Stimulated activated CD8-positive, alpha-beta memory T cell treated with anti-CD3 and anti-CD28 coated beads, Interleukin-15, amount 100 ng/mL, for 24 hours (primary cell): ENCODE measurements at places on chromosomes 1 and 21.

- DNase-seq, result no peak
Observed at GRCh38 chr1:5938101-5938646, 54.1 kb downstream of the NPHP4 start.

GRCh38 chr21:23522751-23523150, 2084.5 kb downstream of the MRPL39 start:
- no peak for DNase-seq

DNA sequence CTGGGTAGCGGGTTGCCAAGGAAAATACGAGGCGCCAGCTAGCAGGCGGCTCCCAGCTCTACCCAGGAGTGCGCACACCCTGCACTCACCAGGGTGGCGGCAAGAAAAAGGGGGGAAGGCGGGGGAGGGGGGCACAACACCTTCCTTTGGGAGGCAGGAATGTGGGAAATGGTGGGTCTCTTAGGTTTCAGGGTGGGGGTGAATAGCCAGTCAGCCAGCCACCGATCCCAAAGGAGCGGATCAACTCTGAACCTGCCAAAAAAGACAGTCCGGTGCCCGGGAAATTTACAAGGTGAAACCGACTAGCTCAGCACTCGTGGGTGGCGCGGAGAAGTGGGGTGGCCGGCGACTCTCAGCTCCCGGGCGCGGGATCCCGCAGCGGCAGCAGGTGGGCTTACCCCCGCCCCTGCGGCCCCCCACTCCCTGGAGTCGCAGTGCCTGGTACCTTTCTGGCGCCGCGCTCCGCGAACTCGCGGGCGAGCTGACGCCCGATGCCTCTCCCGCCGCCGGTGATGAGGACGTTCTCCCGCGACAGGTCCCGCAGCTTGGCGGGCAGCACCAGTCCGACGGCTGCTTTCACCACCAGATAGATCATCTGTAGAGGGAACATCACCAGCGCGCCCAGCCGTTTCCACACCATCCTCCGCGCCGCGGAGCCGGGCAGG, 1.2 kb downstream of the DHRS3 start:
- DNase-seq, result no peak

DNA sequence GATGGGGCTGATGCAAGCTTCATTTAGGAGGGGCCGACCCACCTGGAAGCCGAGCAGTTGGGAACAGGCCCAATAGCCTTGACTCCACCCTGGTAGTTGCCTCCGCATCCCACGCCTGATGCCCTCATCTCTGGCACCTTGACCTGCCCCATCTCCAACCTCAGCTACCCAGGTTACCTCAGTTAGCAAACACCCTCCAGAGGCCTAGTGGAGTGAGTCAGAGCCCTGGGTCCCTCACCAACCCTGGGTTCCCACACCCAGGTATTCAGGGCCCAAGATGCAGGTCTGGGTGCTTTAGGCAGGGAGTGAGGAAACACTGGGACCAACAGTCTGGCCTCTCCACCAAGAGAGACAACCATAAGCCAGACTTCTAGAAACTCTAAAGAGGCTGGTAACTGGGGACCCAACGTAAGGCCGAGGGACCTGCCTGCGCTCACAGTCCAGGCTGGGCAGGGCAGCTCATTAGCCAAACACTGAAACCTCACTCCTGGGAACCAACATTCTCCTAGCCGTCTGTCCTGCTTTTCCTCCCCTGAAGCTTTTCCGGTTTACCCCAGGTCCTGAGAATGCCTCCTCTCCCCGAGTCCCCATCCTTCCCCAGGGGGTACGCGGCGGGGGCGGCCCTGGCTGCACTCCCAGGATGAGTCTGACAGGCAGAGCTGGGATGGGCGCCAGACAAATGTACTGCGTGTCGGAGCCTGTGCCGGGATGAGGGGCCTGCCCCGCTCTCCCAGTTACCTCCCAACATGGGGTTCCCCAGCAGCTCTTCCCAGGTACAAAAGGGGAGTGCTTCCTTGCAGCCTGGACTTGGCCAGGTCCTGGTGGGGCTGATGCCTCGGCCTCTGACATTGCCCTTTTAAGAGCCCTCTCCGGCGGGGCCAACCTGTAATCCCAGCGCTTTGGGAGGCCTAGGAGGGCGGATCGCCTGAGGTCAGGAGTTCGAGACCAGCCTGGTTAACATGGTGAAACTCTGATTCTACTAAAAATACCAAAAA, 8.9 kb upstream of the CELSR2 start:
- no peak for DNase-seq

DNA sequence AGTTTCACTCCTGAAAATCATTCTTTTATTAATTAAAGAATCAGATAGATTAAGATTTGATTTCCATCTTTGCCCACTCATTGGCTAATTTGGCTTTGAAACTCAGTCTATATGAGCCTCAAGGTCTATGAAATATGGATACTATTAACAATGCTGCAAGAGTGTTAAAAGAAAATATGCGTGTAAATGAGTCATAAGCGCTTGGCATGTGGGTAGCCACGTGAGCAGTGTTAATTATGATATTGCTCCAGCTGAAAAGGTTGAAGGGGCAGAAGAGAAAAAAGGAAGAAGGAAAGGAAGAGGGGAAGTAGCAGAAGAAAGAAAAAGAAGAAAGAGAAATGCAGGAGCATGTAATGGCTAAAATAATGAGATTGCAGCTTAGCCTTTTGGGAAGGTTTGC, 151.4 kb downstream of the CHRM3 start:
- DNase-seq, result no peak

- no peak for DNase-seq
Observed at GRCh38 chr21:25845729-25846256, 111.0 kb downstream of the GABPA start.

DNA sequence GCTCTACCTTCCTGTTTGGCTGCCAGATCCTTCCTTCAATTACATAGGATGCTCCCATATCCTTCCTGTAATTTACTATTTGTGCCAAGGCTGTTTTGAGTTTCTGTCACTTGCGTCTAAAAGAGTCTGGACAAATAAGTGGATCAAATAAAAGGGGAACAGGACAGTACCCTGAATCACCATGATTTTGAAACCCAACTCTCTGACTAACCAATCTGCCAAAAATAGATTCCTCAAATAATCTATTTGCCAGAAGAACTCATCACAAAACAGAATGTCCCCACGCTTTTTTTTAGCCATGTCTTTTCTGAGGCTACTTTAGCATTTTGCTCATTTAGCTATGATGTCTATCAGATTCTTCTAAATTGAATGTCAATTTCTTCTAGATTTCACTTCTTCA, 392.6 kb downstream of the NTNG1 start:
- DNase-seq, result no peak

DNA sequence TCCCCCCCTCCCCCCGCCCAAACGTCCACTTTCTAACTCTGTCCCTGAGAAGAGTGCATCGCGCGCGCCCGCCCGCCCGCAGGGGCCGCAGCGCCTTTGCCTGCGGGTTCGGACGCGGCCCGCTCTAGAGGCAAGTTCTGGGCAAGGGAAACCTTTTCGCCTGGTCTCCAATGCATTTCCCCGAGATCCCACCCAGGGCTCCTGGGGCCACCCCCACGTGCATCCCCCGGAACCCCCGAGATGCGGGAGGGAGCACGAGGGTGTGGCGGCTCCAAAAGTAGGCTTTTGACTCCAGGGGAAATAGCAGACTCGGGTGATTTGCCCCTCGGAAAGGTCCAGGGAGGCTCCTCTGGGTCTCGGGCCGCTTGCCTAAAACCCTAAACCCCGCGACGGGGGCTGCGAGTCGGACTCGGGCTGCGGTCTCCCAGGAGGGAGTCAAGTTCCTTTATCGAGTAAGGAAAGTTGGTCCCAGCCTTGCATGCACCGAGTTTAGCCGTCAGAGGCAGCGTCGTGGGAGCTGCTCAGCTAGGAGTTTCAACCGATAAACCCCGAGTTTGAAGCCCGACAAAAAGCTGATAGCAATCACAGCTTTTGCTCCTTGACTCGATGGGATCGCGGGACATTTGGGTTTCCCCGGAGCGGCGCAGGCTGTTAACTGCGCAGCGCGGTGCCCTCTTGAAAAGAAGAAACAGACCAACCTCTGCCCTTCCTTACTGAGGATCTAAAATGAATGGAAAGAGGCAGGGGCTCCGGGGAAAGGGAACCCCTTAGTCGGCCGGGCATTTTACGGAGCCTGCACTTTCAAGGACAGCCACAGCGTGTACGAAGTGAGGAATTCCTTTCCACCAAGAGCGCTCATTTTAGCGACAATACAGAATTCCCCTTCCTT, 158.1 kb downstream of the RUNX1 start:
- no peak for DNase-seq

DNA sequence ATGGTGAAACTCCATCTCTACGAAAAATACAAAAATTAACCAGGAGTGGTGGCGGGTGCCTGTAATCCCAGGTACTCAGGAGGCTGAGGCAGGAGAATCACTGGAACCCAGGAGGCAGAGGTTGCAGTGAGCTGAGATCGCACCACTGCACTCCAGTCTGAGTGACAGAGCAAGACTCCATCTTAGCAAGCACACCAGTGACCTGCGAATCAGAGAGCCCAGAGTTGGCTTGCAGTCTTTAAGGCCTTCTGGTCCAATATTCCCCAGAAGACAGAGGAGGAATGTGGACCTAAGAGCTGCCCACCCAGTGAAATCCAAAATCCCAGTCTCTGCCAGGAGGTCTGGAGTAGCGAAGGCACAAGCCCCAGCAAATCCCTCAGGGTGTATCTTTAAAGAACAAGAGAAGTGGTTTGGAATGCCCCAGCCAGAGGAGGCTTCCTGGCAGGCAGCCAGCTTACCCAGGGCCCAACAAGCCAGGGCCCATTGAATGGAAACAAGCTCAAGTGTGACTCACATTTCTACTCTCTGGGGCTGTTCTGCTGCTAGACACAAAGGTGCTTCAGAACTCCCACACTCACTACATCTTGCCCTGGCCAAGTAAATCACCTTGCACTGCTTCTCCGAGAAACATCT, 23.9 kb downstream of the GPR161 start:
- DNase-seq, result no peak

DNA sequence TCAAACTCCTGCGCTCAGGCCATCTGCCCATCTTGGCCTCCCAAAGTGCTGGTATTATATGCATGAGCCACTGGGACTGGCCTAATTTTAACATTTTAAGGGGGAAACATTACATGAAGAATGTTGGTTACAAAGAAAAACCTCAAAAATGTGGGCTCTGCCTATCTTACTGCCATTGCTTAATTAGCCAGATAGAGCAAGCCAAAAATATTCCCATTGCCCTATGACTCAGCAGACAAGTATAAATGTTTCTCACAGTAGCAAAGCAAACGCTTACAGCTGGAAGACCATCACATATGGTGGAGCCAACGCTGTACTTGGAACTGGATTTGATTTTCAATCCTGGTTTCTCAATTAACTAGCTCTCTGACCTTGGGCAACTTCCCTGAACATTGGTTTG, 502.0 kb downstream of the SMYD3 start:
- DNase-seq, result no peak
